Renal cortical epithelial cell (primary cell): ENCODE measurements at places on chromosomes 16 and 17.

- no peak for DNase-seq
These were observed 9.1 kb upstream of the PSMC3IP start for GRCh38 chr17:42586514-42587230.

GRCh38 chr16:78705694-78706093 is 606.2 kb downstream of the WWOX start:
- DNase-seq, result peak; percentile 9

GRCh38 chr16:65965628-65966027 is 400.9 kb upstream of the CDH5 start:
- DNase-seq, result peak; percentile 54

DNA sequence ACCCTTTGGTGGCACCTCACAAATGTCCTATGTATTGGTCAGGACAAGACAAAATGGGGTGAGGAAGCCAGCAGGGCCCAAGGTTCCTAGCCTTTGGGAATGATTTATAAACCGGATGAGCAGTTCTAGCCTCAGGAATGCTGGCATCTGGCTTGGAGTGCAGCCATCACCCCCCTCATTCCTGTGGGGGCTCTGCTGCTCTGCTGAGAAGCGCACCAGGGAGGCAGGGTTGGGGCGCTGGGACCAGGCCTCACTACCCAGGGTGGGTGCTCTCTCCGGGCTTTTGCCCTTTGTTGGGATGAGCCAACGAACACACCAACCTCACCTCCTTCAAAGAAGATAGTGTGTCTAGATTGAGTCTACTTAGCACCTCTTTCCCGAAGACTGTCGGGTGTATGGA is 39.2 kb downstream of the TMEM11 start:
- DNase-seq, result peak; percentile 17

DNA sequence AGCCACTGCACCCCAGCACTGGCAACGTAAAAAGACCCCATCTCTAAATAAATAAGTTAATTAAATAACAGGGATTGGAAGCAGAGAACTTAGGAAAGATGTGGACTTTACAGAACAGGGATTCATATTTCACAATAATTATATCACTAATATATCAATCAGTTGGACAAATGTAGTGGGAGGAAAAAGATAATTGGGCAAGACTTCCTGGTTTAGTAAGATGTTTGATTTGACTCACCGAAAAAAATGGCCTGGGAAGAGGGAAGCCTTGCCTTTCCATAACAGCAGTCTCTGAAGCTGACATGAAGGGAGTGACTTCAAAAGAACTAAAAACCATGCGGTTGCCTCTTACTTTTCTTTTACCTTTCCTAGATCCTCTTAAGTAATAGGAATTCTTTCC is 15.2 kb upstream of the C17orf78 start:
- DNase-seq, result peak; percentile 38

- no peak for DNase-seq
These were observed 268.5 kb downstream of the CBLN1 start for GRCh38 chr16:49012961-49013726.

DNA sequence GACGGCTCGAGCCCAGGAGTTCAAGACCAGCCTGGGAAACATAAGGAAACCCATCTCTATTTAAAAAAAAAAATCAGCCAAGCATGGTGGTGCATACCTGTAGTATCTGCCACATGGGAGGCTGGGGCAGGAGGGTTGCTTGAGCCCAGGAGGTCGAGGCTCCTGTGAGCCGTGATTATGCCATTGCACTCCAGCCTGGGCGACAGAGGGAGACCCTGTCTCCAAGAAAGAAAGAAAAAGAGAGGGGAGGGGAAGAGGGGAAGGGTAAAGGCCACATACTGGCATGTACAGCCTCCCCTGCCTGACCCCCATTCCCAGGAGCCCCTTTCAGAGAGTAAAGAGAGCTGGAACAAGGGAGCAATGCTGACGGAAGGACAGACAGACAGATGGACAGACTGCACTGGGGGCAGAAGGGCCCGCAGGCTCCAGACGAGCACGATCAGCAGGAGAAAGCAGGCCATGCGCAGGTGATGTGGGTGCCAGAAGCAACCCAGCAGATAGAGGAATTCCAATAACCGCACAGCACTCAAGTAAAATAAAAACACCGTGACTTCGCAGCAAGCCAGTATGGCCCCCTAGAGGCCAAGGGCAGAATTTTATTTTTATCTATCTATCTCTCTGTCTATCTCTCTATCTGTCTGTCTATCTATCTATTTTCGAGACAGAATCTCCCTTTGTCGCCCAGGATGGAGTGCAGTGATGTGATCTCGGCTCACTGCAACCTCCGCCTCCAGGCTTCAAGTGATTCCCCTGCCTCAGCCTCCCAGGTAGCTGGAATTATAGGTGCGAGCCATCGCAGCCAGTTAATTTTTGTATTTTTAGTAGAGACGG is 27.1 kb upstream of the SNN start:
- peak; percentile 76 for DNase-seq

DNA sequence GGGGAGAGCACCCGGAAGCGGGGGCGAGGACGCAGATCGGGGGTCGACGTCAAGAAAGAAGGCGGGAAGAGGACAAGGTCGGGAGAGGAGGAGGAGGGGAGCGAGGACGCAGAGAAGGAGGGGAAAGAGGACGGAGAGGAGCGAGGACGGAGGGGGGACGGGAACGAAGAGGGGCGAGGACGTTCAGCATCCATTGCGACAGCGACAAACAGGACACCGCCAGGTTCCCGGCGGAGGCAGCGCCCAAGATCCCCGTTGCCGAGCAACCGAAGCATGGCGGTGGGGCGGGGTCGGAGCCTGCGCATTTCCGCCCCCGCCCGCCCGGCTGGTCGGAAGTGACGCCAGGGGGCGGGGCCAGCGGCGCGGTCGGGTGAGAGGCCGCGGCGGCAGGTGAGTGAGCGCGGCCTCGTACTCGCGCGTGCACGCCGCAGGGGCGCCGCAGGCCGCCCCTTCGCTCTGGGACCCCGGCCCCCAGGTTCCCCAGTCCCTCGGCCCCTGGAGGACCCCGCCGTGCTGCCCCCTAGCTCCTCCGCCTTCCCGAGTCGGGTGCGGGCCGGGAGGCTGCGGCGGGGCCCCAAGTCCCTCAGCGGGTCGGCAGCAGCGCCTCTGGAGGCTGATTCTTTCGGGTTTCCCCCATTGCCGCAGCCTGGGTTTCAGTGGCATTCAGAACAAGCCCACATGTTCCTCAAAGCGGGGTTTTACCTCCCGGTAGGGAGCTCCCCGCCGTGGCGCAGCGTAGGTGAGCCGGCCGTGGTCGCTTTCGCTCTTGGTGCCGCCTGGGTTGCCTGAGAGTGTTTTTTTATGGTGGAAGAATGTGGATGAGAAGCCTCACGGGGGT is at the start of gene FAM234A:
Gene FAM234A (plus strand): TSS at position 354 of the 838 bp plus-strand sequence. CDS start 19,593 bp downstream, outside the sequence.
- peak; percentile 68 for DNase-seq

GRCh38 chr16:82031116-82032084 is 3.7 kb upstream of the HSD17B2 start:
- peak; percentile 74 for DNase-seq

DNA sequence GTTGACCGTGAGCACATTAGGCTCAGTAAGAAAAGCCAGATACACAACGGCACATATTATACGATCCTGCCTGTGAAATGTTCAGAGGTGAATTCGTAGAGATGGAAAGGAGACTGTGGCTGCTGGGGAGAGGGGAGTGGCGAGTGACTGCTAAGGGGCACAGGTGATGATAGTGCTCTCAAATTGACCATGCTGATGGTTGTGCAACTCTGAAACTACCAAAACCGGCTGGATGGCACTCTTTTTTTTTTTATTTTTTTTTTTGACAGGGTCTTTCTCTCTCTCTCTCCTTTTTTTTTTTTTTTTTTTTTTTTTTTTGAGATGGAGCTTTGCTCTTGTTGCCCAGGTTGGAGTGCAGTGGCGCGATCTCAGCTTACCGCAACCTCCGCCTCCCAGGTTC is 8.1 kb upstream of the SEC14L5 start:
- DNase-seq, result no peak

DNA sequence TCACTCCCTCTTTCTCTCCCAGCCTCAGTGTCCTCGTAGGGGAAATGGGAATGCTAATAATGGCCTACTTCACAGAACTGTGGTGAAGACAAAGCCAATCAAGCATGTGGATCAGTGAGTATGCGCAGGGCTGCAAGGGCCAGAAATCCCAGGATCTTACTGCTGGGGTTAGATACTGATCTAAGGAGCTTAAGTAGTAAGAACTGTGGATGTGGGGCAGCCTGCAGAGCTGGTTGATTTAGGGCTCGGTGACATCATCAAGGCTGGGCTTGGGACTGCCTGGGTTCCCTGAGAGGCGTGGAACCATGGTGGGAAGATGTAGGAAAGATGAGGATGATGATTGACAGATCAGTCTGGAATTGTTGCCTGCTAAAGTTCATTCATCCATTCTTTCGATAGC is 25.6 kb downstream of the GOSR2 start:
- DNase-seq, result no peak

GRCh38 chr17:82370471-82371332 is 863 bp upstream of the UTS2R start:
- DNase-seq, result no peak

- DNase-seq, result peak; percentile 80
These were observed 251.7 kb upstream of the SALL1 start for GRCh38 chr16:51402785-51403184.

DNA sequence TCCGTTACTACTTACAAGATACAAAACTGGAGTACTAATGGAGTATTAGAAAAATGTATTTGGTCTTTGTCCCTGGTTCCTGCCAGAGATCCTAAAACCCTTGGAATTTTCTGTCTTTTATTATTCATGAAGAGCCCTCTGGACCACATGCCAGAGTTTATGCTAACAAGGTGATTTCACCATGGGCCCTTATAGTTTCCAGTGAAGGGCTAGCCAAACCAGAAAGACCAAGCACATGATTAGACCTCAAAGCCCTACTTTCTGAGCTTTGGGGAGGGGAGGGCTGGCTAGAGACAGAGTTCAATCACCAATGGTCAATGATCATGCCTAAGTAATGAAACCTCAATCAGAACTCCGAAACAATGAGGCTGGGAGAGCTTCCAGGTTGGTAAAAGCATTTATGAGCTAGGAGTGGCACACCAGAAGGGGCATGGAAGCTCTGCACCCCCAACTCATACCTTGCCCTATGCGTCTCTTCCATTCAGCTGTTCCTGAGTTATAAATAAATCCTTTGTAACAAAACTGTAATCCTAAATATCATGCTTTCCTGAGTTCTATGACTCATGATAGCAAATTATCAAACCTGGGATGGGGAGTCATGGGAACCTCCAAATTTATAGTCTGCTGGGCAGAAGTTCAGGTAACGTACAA is 10.4 kb downstream of the DCUN1D3 start:
- peak; percentile 43 for DNase-seq

GRCh38 chr16:62280506-62280905 is 244.3 kb upstream of the CDH8 start:
- DNase-seq, result no peak

DNA sequence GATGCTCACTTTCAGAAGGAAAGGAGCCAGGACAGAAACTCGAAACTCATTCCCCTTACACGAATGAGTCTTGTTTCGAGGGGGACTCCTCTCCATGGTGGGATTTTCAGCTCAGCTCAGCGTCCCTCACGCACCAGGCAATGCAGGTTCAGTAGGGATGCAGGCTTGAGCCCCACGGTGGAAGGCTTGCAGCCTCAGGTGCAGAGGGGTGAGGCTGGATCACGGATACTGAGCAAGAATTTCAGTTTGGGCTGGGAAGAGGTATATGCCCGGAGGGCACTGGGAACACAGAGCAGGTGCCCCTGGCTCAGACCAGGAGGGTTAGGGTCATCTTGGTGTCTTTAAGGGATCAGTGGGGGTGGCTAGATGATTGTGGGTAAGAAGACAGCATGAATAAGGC is 344.9 kb upstream of the TNRC6C start:
- DNase-seq, result no peak

- DNase-seq, result no peak
These were observed 265.9 kb upstream of the SALL1 start for GRCh38 chr16:51416926-51417325.

GRCh38 chr17:10290041-10290440 is 82.8 kb downstream of the MYH13 start:
- DNase-seq, result no peak

GRCh38 chr17:1486802-1487695 is 5.4 kb downstream of the MYO1C start:
- peak; percentile 75 for DNase-seq

DNA sequence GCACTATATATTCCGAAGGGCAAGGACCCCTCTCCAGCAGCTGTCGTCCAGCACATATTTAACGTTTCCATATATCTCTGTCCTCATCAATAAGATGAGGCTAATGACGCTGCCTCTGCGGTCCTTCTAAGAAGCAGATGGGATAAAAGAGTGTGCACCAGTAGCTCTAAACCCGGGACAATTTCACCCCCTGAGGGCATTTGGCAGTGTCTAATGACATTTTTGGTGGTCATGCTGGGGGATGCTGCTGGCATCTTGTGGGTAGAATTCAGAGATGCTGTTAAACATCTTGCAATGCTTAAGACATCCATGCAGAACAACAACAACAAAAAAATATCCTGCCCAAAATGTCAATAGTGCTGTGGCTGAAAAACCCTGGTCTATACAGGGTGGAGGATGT is 372.9 kb downstream of the CDH13 start:
- no peak for DNase-seq
